ENCODE measurements at places on chromosomes 7 and 10. TPM values are rescaled to one million over a fixed set of nuclear protein-coding genes. Genes with fewer than 3 reads are reported as not detected.

The PILRB gene
- polyA plus RNA-seq: 16.4 TPM

The TMEM270 gene
- not detected for polyA plus RNA-seq

The AMZ1 gene
- 0.16 TPM for polyA plus RNA-seq

The THSD7A gene
- 3.4 TPM for polyA plus RNA-seq

The NCF1 gene
- 1.1 TPM for polyA plus RNA-seq

The MYO1G gene
- polyA plus RNA-seq: 0.65 TPM

GRCh38 chr7:106485031-106485551, 175.9 kb downstream of the CCDC71L start:
- H3K27ac ChIP-seq: no peak overlapping the region
- no peak for DNase-seq
- H3K4me3 ChIP-seq: no peak overlapping the region
- no peaks in the 10 kb centered on the region for H3K4me1 ChIP-seq

DNA sequence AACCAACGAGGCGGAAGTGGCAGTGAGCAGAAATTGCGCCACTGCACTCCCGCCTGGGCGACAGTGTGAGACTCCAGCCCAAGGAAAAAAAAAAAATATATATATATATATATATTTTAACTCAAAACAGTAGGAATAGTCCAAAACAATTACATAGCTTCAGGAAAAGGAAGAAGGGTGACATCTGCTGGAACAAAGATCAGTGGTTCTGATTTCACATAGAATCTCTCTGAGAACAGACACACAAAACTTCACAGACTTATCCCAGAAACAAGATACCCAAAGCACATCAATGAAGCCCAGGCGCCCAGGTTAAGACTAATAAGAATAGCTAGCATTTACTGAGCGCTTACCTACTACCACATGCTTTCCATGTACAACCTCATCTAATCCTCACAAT, 45.0 kb downstream of the DNMBP start:
- no peak for DNase-seq
- H3K4me3 ChIP-seq: no peak overlapping the region
- no peaks in the 10 kb centered on the region for H3K4me1 ChIP-seq

- H3K4me1 ChIP-seq: no peaks in the 10 kb centered on the region
- H3K36me3 ChIP-seq: no peaks in the 10 kb centered on the region
- no peak overlapping the region for H3K4me3 ChIP-seq
- no peaks in the 10 kb centered on the region for H3K27me3 ChIP-seq
These were observed 90.1 kb downstream of the EPC1 start for GRCh38 chr10:32256613-32257437.

DNA sequence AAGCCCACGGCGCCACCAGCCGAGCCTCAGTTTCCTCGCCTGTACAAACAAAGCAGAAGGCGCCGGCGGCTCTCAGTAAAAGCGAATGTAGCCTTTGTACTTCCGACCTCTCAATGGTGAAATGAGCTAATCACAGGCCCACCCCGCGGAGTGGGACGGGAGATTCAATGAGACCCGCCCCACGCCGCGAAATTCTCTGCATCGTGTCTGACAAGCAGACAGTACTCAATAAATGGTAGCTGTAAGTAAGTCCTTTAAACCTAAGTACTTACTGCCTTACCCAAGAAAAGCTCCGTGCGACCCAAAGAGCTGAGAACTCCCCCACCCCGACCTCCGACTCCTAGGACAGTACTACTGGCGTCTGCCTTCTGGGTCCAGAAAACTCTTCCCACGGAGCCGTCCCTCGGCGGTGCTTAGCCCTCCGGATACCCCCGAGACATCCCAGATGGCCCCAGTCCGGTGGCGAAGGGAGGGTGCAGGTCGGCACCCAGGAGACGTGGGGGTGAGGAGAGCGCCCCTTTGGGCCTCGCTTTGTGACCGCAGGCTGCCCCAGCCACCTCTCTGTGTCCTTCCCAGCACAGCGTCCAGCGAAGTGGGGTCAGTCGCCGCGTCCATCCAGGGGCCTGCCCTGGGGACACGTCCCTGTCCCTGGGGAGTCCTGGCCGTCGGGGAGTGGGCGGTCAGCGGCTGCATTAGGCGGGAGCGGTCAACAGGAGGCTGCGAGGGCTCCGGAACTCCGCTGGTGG, 972 bp upstream of the CXCL12 start:
- H3K36me3 ChIP-seq: peaks cover under 1% of the 10 kb centered on the region
- peak overlapping the region; percentile 71 for H3K27ac ChIP-seq
- peaks cover 46% of the 10 kb centered on the region for H3K4me1 ChIP-seq
- DNase-seq: peak; percentile 65

- peaks cover 2% of the 10 kb centered on the region for H3K4me1 ChIP-seq
- peak; percentile 42 for DNase-seq
- no peak overlapping the region for H3K27ac ChIP-seq
These were observed 191.0 kb downstream of the LSM5 start for GRCh38 chr7:32299133-32299702.

- DNase-seq: no peak
- H3K4me3 ChIP-seq: no peak overlapping the region
- no peaks in the 10 kb centered on the region for H3K27me3 ChIP-seq
These were observed 75.2 kb downstream of the DIP2C start for GRCh38 chr10:614139-614711.

DNA sequence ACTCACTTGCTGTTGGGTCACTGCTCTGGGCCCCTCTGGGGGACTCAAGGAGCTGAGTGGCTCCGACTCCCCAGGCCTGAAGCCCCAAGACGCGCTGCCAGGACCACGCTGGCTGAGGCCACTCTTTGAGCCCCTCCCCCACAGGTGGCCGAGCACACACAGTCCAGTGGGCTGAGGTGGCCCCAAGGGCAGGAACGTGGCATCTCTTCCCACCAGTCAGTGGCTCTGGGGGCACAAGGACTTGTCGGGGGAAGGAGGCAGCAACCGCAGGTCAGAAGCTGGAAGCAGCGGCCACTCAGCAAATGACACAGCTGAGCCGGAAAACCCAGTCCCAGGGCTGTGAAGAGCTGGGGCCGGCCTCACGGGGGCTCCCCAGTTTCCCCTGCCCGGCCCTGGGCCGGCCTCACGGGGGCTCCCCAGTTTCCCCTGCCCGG, 24.1 kb downstream of the GRIFIN start:
- H3K4me3 ChIP-seq: peak overlapping the region; percentile 40
- peaks cover 12% of the 10 kb centered on the region for H3K4me1 ChIP-seq
- peaks cover 4% of the 10 kb centered on the region for H3K27me3 ChIP-seq

DNA sequence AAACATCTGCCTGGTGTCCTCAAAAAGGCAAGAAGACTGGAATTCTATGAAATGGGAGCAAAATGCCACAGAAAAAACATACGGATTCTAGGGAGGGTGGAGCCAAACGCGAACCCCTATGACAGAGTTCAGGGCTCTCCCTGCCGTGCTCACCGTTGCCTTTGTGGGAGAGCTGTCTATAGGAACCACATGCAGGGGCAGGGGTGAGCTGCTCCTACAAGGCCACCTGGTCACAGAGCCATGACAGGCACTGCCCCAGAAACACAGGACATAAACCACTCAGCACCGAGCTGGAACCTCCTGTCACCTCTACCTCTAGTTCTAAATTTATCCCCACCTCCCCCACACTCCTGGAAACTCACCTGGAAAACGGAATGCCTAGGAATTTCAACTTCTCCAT, 155.1 kb upstream of the ZNF32 start:
- no peak overlapping the region for H3K4me3 ChIP-seq
- no peak for DNase-seq
- H3K27ac ChIP-seq: no peak overlapping the region
- no peaks in the 10 kb centered on the region for H3K36me3 ChIP-seq
- no peaks in the 10 kb centered on the region for H3K27me3 ChIP-seq

GRCh38 chr7:101271021-101271420, 26.1 kb upstream of the FIS1 start:
- no peaks in the 10 kb centered on the region for H3K4me1 ChIP-seq
- no peak overlapping the region for H3K27ac ChIP-seq
- H3K4me3 ChIP-seq: no peak overlapping the region
- H3K36me3 ChIP-seq: no peaks in the 10 kb centered on the region

GRCh38 chr10:108901781-108902618, 1021.3 kb downstream of the XPNPEP1 start:
- no peaks in the 10 kb centered on the region for H3K4me1 ChIP-seq
- peak; percentile 47 for DNase-seq
- H3K27ac ChIP-seq: no peak overlapping the region
- H3K4me3 ChIP-seq: no peak overlapping the region

- no peak overlapping the region for H3K4me3 ChIP-seq
- no peak overlapping the region for H3K27ac ChIP-seq
- peaks cover 4% of the 10 kb centered on the region for H3K4me1 ChIP-seq
- DNase-seq: no peak
- H3K36me3 ChIP-seq: no peaks in the 10 kb centered on the region
These were observed 191.3 kb downstream of the MYOF start for GRCh38 chr10:93290661-93291354.

DNA sequence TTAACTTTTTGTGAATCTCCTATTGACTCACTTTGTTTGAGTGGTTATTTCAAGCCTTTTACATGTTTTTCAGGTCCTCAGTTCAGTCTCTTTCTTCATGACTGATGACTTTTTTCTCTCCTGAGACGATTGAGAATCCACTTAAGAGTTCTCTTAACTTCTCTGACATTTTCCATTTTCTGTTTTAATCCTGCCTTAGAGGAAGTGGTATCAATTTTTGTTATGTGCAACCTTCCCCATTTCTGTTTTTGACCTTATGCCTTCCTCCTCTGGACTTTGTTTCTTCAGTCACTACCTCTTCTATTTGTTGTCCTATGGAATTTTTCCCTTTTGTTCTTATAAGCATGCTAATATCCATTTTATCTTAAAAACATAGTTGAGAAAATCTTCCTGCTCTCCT, 2.4 kb downstream of the PSMC2 start:
- H3K27ac ChIP-seq: no peak overlapping the region
- no peaks in the 10 kb centered on the region for H3K27me3 ChIP-seq

- H3K27ac ChIP-seq: no peak overlapping the region
- H3K4me1 ChIP-seq: peaks cover 33% of the 10 kb centered on the region
- H3K4me3 ChIP-seq: no peak overlapping the region
- peaks cover 95% of the 10 kb centered on the region for H3K36me3 ChIP-seq
These were observed 47.5 kb downstream of the ZNF467 start for GRCh38 chr7:149725916-149726315.

- no peaks in the 10 kb centered on the region for H3K36me3 ChIP-seq
- no peak for DNase-seq
- H3K27me3 ChIP-seq: no peaks in the 10 kb centered on the region
- no peak overlapping the region for H3K27ac ChIP-seq
- H3K4me3 ChIP-seq: no peak overlapping the region
- no peaks in the 10 kb centered on the region for H3K4me1 ChIP-seq
These were observed 99.7 kb upstream of the HDAC9 start for GRCh38 chr7:18395868-18396267.

DNA sequence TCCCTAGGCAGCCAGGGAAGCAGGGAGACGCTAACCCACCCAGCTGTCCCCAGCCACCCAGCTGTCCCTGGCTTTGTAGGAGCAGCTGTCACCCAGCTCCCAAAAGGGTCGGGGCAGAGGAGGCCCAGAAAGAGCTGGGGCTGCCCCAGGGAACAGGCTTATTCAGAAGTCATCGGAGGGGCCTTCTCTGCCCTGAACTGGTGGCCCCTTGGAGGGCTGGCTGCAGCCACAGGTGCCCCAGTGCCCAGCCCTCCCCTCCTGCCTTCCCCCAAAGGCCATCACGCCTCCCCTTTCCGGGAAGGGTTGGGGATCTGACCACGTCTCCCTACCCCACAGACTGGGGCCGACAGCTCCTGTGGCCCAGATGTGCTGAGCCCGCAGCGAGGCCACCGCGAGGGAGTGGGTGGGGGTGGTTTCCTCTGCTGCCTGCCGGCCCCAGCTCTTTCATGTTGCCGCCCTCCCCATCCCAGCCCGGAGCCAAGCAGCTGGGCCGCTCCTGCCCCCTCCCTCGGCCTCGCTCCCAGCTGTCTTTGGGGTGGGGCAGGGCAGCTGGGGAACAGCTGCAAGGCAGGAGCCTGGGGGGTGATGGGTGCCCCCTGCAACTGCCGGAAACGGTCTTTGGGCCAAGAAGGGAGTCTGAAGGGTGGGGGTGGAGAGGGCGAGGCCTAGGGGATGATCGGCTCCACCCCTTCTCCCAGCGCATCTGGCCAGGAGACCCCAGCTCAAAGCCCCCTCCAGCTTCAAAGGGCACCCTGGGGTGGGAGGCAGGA, 16.8 kb downstream of the TRIM8 start:
- DNase-seq: peak; percentile 91
- no peaks in the 10 kb centered on the region for H3K27me3 ChIP-seq
- H3K4me1 ChIP-seq: peaks cover 43% of the 10 kb centered on the region

- DNase-seq: peak; percentile 39
- peaks cover 17% of the 10 kb centered on the region for H3K4me1 ChIP-seq
- H3K36me3 ChIP-seq: no peaks in the 10 kb centered on the region
These were observed 142.0 kb upstream of the NPY start for GRCh38 chr7:24141874-24142509.

DNA sequence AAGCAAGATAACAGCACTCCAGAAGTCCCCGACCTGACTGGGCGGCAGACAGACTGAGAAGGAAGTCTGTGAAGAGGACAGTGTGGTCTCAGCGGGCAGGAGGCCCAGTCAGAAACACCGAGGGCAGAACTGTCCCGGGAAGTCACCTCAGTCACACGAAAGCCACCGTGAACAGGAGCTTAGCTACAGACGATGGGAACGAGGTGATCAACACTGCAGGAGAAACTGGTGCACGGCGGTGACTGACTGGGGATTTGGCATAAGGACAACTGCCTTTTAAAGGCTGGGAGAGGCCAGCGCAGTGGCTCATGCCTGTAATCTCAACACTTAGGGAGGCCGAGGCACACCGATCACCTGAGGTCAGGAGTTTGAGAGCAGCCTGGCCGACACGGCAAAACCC, 217.8 kb downstream of the PTPRN2 start:
- H3K4me3 ChIP-seq: no peak overlapping the region
- DNase-seq: no peak
- no peaks in the 10 kb centered on the region for H3K36me3 ChIP-seq
- H3K27ac ChIP-seq: no peak overlapping the region

DNA sequence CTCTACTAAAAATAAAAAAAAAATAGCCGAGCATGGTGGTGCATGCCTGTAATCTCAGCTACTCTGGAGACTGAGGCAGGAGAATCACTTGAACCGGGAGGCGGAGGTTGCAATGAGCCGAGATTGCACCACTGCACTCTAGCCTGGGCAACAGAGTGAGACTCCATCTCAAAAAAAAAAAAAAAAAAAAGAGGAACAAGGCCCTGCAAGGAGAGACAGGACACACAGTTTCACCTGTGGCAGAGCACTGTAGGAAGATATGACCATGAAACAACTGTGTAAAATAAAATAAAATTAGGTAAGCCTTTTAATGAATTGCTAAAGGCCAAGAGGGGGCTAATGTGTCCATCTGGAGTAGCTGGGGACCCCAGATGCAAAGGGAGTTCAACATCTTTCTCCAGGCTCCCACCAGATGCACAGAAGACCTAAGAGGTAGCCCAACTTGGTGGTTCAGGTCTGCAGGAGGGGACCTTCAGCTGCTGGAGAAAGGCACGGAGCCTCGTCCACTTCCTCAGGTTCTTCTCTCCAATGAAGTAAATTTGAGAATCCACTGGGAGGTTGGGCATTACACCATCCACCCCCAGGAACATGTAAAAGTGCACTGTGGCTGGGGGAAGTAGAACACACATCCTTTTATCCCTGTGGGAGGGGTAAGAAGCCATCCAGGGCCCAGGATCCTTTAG, 12.7 kb downstream of the PPIF start:
- no peaks in the 10 kb centered on the region for H3K27me3 ChIP-seq
- peaks cover 1% of the 10 kb centered on the region for H3K36me3 ChIP-seq
- DNase-seq: no peak
- no peak overlapping the region for H3K4me3 ChIP-seq
